Muscle of leg (tissue), 16 donors: ENCODE measurements at places on chromosomes 11 and 22. TPM values are rescaled to one million over a fixed set of nuclear protein-coding genes. Genes with fewer than 3 reads are reported as not detected.

The FOLH1 gene
- 1.3 TPM for total RNA-seq

The DRICH1 gene
- 0.71 TPM for total RNA-seq

The PNPLA3 gene
- 0.18 TPM for total RNA-seq

The ZFPL1 gene
- total RNA-seq = 23.2 TPM

The PAX6 gene
- total RNA-seq = 0.27 TPM

The KDM4E gene
- not detected for total RNA-seq

DNA sequence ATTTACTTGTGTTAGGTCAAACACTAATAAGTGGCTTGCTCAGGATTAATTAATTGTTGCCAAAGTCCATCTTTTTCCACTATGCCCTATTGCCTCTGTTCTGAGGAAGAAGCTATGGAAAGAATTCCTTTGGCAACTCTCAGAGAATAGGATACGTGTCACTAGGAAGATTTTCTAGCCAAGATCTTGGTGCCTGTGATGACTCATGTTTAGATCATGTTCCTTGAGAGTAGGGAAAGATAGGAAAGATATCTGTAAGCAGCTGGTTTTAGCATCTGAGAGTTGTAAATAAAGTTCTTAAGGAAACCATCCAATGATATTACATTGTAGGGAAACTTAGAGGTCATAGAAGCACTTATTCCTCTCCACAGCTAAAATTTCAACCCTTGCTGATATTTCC is 15.7 kb downstream of the SLN start:
- no peaks in the 10 kb centered on the region for H3K4me1 ChIP-seq
- no peak overlapping the region for H3K4me3 ChIP-seq
- H3K36me3 ChIP-seq = no peaks in the 10 kb centered on the region
- H3K27me3 ChIP-seq = no peaks in the 10 kb centered on the region
- peak overlapping the region; percentile 69 for H3K27ac ChIP-seq

DNA sequence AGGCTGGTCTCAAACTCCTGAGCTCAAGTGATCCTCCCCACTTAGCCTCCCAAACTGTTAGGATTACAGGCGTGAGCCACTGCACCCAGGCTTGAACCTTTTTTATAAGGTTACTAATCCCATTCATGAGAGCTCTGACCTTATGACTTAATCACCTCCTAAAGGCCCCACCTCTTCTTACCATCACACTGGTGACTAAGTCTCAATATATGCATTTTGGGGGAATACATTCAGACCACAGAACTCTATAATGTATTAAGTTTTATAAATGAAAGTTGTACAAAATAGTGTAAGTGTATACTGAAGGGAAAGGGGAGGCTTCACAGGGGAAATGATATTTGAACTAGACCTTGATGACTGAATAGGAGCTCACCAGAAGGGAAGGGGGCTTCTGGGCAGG is 28.4 kb upstream of the RBFOX2 start:
- peaks cover 16% of the 10 kb centered on the region for H3K4me1 ChIP-seq
- no peak overlapping the region for H3K4me3 ChIP-seq
- DNase-seq = no peak

DNA sequence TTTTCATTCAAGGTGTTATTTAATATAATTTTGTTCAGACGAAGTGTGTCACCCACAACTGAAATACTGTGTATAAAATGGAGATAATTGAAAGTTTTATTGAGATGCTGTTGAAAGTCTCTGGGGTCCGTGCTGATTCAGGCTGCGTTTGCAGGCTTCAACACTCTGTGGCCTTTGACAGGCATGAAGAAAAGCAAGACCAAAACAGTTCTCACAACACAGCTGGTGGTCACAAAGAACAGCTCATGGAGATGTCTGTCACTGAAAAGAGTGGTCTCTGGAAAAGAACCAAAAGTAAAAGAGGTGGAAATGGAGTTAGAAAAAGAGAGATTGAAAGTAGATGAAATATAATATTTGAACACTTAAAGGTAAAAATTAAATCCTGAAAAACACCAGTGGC is 9.8 kb upstream of the MPPED2 start:
- DNase-seq = no peak
- peaks cover 3% of the 10 kb centered on the region for H3K4me1 ChIP-seq
- no peaks in the 10 kb centered on the region for H3K36me3 ChIP-seq
- no peak overlapping the region for H3K4me3 ChIP-seq
- H3K27me3 ChIP-seq = no peaks in the 10 kb centered on the region

- H3K4me3 ChIP-seq = no peak overlapping the region
- no peaks in the 10 kb centered on the region for H3K36me3 ChIP-seq
- no peak for DNase-seq
- peaks cover 30% of the 10 kb centered on the region for H3K27me3 ChIP-seq
- H3K27ac ChIP-seq = no peak overlapping the region
- no peaks in the 10 kb centered on the region for H3K4me1 ChIP-seq
Observed at GRCh38 chr11:13016415-13016814, 7.3 kb downstream of the RASSF10 start.

DNA sequence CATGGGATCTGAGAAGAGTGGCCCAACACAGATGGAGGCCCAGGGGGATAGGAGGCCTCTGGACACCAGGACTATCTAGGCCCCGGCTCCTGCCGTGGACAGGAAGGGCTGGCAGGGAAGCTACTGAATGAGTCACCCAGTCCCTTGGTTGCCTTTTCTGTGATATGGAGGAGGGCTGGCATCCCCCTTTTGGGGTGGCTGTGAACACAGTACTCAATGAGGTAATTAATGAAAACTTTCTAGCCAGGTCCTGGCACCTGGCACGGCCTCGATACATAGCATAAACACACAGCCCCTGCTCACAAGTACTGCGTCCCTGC is 163.2 kb downstream of the CHST1 start:
- peaks cover 17% of the 10 kb centered on the region for H3K4me1 ChIP-seq
- no peaks in the 10 kb centered on the region for H3K27me3 ChIP-seq
- DNase-seq = no peak
- no peak overlapping the region for H3K4me3 ChIP-seq
- no peaks in the 10 kb centered on the region for H3K36me3 ChIP-seq
- no peak overlapping the region for H3K27ac ChIP-seq

DNA sequence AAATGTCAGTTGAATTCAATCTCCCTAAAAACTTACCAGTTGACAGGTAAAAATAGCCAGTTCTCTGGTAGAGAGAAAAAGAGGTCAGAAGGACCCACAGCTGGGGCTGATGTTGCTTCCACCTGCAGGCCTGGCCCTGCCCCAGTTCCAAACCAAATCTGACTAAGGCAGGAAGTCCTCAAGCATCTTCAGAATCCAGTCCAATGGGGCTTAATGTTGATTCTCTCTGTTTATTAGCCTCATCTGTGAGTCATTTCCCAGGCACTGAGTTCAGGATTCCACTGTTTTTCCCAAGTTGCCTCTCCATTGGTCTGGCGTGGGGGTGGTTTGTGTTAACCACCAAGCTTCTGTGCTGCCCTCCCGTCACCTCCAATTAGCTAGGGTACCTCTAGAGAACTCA is 601.8 kb downstream of the INSC start:
- no peak overlapping the region for H3K4me3 ChIP-seq
- no peaks in the 10 kb centered on the region for H3K36me3 ChIP-seq
- peaks cover 18% of the 10 kb centered on the region for H3K4me1 ChIP-seq
- no peak overlapping the region for H3K27ac ChIP-seq
- no peaks in the 10 kb centered on the region for H3K27me3 ChIP-seq
- no peak for DNase-seq

GRCh38 chr11:67111261-67111660 is 7.8 kb upstream of the KDM2A start:
- H3K4me1 ChIP-seq = peaks cover 12% of the 10 kb centered on the region
- H3K36me3 ChIP-seq = no peaks in the 10 kb centered on the region
- H3K27ac ChIP-seq = peak overlapping the region; percentile 45

GRCh38 chr22:21014202-21014725 is 701 bp upstream of the P2RX6 start:
- H3K27ac ChIP-seq = peak overlapping the region; percentile 66
- peaks cover 38% of the 10 kb centered on the region for H3K4me1 ChIP-seq
- peak overlapping the region; percentile 37 for H3K4me3 ChIP-seq

DNA sequence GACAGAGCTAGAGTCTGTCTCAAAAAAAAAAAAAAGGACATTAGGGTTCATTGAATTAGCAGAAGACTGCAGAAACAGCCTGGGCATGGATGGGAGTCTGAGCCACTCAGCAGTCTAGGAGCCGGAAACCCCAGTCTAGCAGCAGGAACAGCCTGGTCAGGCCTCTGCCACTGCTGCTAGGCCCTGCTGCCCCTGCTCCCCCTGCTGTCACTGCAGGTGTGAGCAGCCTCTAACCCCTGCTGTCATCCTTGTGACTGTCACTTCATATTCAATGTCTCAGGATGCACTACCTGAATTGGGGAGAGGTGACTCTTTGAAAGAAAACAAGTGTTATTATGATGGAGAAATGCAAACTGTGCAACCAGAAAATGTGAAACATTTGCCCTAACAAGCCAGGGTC is 7.0 kb upstream of the DDX17 start:
- DNase-seq = no peak
- H3K36me3 ChIP-seq = no peaks in the 10 kb centered on the region
- no peak overlapping the region for H3K4me3 ChIP-seq
- no peak overlapping the region for H3K27ac ChIP-seq
- H3K27me3 ChIP-seq = no peaks in the 10 kb centered on the region

GRCh38 chr11:84234462-84235202 is 948.5 kb upstream of the CCDC90B start:
- H3K27me3 ChIP-seq = no peaks in the 10 kb centered on the region
- no peak for DNase-seq
- peaks cover 13% of the 10 kb centered on the region for H3K4me1 ChIP-seq
- H3K36me3 ChIP-seq = no peaks in the 10 kb centered on the region
- no peak overlapping the region for H3K27ac ChIP-seq
